Stimulated activated CD4-positive, alpha-beta T cell treated with anti-CD3 and anti-CD28 coated beads, Interleukin-2, amount 100 ng/mL, for 24 hours (primary cell): ENCODE measurements at places on chromosomes 5 and 9.

- no peak for DNase-seq
Observed at GRCh38 chr5:127923804-127924570, 159.6 kb upstream of the SLC12A2 start.

DNA sequence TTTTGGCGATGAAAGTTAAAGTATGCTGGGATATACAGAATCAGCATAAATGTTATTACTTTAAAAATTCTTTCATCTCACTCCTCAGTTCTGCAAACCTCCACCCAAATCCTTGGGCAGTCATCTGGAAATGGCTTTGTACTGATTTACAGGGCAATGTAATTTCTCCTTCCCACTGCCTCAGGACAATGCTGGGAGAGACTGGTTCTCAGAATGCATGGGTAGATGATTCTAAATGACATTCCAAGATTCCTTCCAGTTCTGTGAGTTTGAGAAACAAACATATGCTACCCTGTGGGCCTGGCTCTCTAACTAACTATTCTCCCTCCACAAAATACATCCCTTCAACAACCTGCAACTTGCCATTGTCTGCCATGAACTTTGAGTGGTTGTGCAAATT is 7.5 kb upstream of the PSAT1 start:
- no peak for DNase-seq

- DNase-seq: no peak
Observed at GRCh38 chr5:178625679-178626483, 969 bp downstream of the CLK4 start.

DNA sequence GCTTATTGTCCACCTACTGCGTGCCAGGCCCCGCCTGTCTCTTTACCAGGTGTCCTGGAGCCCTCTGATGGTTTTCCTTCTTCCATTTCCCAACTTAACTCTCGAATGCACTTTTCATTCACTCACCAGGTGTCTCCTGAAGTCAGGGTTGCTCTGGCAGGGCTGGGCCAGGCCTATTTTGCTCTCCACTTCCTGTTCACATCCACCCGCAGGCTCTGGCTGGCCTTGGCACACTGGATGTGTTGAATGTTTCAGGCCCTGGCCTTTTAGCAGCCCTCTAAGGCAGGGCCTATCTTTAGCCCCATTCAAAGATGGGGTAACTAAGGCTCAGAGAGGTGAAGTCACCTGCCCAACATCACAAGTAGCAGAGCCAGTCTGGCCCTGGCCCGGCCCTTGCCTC is 16.4 kb downstream of the LRRC8A start:
- no peak for DNase-seq

DNA sequence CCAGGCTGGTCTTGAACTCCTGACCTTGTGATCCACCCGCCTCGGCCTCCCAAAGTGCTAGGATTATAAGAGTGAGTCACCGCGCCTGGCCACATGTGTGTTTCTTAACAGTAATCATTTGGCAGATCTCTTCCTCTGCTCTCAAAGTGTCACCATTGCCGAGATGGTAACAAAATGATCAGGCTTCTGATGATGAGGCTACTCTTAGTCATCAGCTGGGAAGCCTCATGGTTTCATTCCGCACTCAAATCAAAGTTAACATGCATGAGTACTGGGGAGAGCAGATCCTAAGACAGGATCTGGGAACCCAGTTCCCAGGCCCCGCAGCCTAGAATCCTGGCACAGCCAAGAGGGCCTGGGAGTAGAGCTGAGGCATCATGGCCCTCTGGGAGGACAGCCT is 27.4 kb downstream of the BARHL1 start:
- DNase-seq: no peak

DNA sequence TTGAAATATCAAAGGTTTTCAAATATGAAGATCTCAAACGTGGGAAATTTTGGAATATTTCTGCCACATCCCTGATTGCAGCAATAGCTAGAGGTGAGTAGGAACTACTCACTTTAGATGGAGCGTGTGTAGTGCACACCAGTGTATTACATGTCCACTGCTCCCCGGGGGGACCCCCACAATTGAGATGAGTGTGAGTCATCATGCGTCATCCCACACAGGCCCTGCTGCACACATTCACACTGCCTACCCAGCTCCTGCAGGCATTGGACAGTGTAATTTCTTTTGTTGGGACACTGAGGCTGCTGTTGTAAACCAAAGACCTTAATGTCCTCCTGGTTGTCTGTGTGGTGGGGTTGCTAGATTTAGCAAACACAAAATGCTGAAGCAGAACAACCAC is 280.0 kb downstream of the GAS1 start:
- DNase-seq: no peak

- no peak for DNase-seq
Observed at GRCh38 chr5:1555011-1555807, 31.4 kb upstream of the LPCAT1 start.

- no peak for DNase-seq
Observed at GRCh38 chr5:133461796-133462516, 150.4 kb downstream of the FSTL4 start.

DNA sequence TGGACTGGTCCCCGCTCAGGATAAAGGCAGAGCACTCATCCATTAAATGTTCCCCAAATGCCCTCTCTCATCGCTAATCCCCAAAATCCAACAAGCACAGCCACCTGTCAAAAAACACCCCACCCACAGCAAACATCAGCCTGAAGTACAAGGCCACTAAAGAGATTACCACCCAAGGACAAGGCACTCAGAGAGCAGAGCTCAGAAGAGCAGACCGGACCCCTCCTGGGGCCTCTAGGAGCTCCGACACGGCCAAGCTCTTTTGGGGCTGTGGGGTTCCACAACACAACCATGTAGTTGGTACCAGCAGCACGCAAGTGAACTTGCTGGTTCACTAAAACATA is 9.8 kb downstream of the VDAC1 start:
- DNase-seq: no peak

DNA sequence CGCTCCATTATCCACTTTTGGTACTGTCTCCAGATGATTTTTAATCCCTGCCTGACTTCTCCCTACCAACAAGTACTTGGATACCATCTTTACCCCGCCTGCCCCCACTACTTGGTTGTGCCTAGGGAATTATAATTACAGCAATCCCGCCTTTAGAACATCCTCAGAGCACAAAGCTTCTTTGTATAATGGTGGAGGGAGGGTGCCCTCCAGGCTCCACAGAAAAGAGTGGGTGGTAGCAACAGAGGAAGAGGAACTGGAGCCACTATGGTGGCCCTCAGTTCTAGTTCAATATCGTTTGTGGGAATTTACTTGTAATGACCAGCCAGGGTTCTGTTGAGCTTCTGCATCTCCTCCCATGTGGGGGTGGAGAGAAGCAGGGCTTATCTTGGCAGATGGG is 79.0 kb upstream of the RNF38 start:
- no peak for DNase-seq

DNA sequence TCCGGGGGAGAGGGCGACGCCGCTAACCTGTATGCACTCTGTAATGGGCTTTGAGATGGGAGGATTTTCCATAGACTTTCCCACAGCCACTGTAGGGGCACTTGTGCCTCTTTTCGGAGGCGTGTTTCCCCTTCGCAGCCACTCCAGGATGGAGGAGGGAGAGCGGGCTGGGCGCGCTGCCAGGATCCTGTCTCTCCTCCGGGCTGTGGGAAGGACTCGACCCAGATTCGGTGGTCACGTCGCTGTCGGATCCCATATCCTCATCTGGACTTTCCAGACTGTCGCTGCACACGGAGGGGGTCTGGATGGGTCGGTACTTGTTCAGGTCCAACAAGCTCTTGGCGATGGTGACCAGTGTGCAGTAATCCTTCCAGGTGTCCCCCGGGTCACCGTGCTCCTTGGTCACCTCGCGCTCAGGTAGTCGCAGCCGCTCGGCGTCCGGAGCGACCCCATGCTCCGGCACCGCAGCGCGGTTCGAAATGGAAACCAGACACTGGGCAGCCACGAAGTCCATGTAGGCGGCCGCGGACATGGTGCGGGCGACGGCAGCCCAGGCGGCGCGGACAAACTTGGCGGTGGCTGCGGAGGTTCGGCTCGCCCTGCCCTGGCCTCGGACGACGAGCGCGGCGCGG is 1.5 kb downstream of the KLF9 start:
- peak; percentile 52 for DNase-seq
